ENCODE measurements at places on chromosomes 4 and X.

- H3K36me3 ChIP-seq = no peaks in the 10 kb centered on the region
- H3K4me3 ChIP-seq = peak within 1 kb of the TSS; percentile 36
- H3K27ac ChIP-seq = no peak within 1 kb of the TSS
- peaks cover 11% of the 10 kb centered on the region for H3K4me1 ChIP-seq
- peak; percentile 86 for DNase-seq
Measured at GRCh38 chr4:108762559-108763225, at the start of gene ETNPPL. ETNPPL (minus strand) TSS chr4:108763053; CDS start chr4:108762898, 155 bp downstream.

GRCh38 chr4:158875026-158875425, 106.2 kb downstream of the FNIP2 start:
- H3K27me3 ChIP-seq = no peaks in the 10 kb centered on the region
- H3K4me1 ChIP-seq = no peaks in the 10 kb centered on the region
- no peak for DNase-seq
- no peak overlapping the region for H3K4me3 ChIP-seq
- H3K27ac ChIP-seq = no peak overlapping the region

DNA sequence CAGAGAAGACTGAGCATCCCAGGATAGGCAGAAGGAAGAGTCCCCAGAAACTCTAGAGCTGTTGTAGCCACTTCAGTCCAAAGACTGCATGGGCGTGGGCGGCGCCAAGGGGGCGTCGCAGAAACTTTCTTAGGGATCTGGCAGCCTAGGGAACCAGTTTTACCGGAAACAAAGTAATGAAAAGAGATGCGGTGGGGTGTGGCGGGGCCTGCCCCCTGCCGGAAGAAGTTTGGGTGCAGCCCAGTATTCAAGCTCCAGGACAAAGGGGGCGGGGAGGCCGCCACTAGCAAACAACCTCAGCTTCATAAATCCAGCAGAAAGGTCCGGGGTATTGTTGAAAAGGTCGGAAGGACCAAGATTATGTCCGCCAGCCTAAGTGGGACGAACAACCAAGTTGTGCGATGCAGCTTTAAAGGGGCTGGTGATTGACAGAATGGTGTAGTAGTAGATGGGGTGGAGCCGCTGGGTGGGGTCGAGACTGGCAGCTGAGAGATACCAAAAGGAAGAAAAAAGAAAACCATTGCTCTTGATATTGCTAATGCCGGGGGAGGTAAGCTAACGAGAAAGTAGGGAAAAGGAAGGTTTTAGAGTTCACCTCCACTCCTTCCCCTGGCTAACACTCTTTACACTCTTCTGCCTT, 190.5 kb downstream of the RRAGB start:
- no peaks in the 10 kb centered on the region for H3K27me3 ChIP-seq
- peak; percentile 67 for DNase-seq
- no peaks in the 10 kb centered on the region for H3K36me3 ChIP-seq
- no peaks in the 10 kb centered on the region for H3K4me1 ChIP-seq
- peak overlapping the region; percentile 75 for H3K4me3 ChIP-seq
- peak overlapping the region; percentile 81 for H3K27ac ChIP-seq

- DNase-seq = no peak
- no peak overlapping the region for H3K4me3 ChIP-seq
- no peaks in the 10 kb centered on the region for H3K36me3 ChIP-seq
Measured at GRCh38 chrX:21438792-21439191, 64.6 kb downstream of the CNKSR2 start.

DNA sequence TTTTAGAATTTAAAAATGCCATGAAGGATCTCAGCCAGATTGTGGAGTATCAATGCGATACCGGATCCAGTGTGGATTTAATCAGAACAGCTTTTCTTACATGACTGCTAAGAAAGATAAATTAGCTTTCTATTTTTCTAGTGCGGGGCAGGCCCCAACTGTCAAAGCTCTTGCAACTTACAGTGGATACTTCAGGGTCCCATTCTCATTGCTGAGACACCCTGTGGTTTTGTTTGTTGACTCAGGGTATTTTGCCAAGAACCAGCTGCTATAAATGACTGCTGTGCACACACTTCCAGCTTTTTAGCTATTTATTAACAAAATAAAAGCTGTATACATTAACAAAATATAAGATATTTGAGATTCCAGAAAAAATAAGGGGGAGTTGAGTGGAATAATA, 166.4 kb downstream of the DCLK2 start:
- no peak overlapping the region for H3K4me3 ChIP-seq
- peaks cover 5% of the 10 kb centered on the region for H3K36me3 ChIP-seq
- DNase-seq = no peak
- no peaks in the 10 kb centered on the region for H3K27me3 ChIP-seq

- H3K27me3 ChIP-seq = no peaks in the 10 kb centered on the region
- no peak for DNase-seq
- no peak overlapping the region for H3K4me3 ChIP-seq
Measured at GRCh38 chr4:11489453-11490083, 60.9 kb upstream of the HS3ST1 start.
